ENCODE measurements at places on chromosomes 3 and 15. TPM values are rescaled to one million over a fixed set of nuclear protein-coding genes. Genes with fewer than 3 reads are reported as not detected.

GRCh38 chr15:77567202-77567601 is 65.5 kb downstream of the LINGO1 start:
- DNase-seq = no peak

DNA sequence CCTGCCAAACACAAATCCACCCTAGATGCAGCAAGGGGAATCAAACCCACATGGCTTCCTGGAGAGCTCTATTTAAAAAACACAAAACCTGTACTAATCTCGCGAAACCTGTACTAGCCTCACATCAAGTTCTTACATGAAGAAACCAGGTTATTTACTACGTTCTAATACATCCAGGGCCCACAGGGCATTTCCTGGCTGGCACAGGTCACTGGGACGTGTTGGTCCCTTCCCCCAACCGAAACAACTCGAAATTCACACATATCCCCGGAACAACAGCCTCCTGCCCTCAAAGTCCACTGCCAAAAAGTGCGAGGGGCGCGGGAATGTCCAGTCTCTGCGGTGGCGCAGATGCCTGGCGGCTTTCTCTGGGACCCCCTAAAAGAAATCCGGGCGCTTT is 955 bp downstream of the CDCP1 start:
- DNase-seq = no peak

The HIGD2B gene
- polyA plus RNA-seq = not detected

- DNase-seq = no peak
Observed at GRCh38 chr3:179735321-179735720, 82.5 kb downstream of the USP13 start.

The OXTR gene
- 2.3 TPM for polyA plus RNA-seq

The DAPK2 gene
- polyA plus RNA-seq = 3.7 TPM

The ZDHHC23 gene
- polyA plus RNA-seq = 1.4 TPM

DNA sequence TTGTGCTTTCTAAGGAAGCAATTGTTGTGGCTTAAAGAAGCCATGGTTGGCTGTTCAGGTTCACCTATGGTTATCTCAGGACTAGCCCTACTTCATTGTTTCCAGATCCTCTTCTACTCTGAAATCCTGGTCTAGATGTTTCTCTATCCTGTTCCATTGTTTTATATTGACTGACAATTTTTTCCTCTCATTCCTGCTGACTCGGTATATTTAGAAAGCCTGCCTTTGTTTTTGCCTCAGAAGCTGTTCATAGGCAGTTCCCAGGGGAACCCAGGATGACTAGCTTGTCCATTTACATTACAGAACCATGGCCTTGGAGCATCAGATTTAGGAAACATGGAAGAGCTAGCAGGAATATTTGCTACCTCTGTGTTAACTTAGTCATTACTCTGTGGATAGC is 64.0 kb downstream of the SLC9C1 start:
- DNase-seq = no peak

DNA sequence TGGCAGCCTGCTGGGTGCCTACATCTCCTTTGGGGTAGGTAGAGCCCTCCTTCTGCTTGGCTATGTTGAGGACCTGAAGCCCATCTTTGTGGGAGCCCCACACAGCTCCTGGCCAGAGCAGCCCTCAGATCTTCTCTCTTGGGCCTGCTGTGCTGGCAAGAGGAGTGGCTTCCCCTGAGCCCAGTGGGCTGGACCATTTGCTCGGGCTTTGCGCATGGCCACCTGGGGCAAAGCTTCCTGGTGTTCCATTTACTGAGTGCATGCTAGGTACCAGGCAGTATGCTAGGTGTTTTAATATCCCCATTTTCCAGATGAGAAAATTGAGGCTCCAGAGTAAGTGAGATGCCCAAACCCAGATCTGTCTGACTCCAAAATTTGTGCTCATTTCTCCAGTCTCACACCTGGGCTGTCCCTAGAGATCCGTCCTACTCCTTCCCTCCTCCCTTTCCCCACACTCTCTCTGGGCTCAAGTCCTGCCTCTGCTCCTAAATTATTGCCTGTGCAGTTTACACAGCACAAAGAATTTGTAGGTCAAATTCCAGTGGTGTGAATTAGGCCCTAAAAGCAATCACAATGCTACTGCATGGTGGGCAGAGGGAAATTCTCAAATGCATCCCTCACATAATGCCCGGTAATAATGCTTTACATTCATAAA is 39.7 kb downstream of the SLC28A1 start:
- no peak for DNase-seq

The SNTN gene
- not detected for polyA plus RNA-seq

The RTP4 gene
- polyA plus RNA-seq = 3.9 TPM

The MORC1 gene
- polyA plus RNA-seq = not detected

The TF gene
- 0.01 TPM for polyA plus RNA-seq

The CCRL2 gene
- polyA plus RNA-seq = 2.0 TPM

All from GM12878 (cell line).